ENCODE measurements at places on chromosomes 7 and 10.

- DNase-seq = no peak
Observed at GRCh38 chr7:37083311-37084096, 359.2 kb upstream of the AOAH start.

DNA sequence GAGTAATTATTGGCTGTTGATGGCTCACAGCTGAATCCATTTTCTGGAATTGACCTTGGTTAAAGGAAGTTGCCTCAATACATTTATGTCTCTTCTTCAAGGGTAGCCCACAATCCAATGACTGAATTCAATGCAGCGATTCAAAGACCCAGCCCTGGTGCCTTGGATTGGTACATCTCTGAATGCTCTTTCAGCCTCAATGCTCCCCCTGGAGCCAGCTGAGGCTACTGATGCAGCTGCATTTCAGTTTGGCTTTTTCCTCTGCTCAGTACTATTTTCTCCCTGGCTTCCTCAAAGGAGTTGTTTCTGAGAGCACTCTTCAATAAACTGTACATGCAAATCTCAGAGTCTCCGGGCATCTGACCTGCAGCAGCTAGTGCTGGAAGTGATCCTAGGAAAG is 633 bp upstream of the EBLN1 start:
- no peak for DNase-seq

- DNase-seq = no peak
Observed at GRCh38 chr7:155062411-155062810, 7.7 kb upstream of the HTR5A start.

DNA sequence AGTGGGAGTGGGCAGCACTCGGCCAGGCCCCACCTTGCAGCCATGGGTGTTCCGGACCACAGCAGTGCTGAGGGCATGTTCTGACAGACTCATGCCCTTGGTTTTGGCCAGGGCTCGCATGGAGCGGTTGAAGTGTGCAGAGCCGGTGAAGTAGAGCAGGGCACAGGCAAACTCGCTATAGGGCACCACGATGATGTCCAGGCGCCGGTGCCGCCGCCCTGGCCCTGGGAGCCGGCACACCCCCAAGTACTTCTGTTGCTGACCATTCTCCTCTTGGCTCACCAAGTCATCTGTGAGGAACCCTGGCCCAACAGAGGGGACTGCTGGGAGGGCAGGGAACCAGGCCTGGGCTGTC is 8.6 kb downstream of the POLL start:
- DNase-seq = no peak

GRCh38 chr10:93406364-93407145 is 75.6 kb downstream of the MYOF start:
- no peak for DNase-seq

DNA sequence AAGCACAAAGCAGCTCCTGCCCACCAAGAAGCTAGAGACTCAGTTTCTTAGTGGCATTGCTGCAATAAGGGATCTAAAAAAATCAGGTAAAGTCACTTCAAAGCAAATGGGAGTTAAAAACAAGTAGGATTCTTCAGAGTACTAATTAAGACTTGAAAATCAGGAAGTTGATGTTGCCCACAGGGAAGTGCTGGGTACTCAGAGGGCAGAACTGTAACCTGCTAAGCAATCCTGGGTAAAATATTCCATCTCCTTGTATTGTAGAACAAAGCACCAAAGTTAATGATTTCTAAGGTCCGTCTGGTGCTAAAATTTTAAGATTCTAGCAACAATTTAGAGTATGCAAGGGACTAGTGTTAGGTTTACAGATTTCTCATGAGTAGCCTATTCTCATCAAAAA is 8.3 kb downstream of the PEX1 start:
- DNase-seq = no peak

GRCh38 chr10:103197174-103197573 is 4.1 kb upstream of the NT5C2 start:
- DNase-seq = peak; percentile 21
